ENCODE measurements at places on chromosomes 6 and 20. TPM values are rescaled to one million over a fixed set of nuclear protein-coding genes. Genes with fewer than 3 reads are reported as not detected.

The HNF4A gene
- 0.10 TPM for polyA plus RNA-seq

The UST gene
- polyA plus RNA-seq, result 30.5 TPM

The SH3BGRL2 gene
- polyA plus RNA-seq, result 34.4 TPM

The DDO gene
- 2.0 TPM for polyA plus RNA-seq

The EFCAB8 gene
- 0.25 TPM for polyA plus RNA-seq

The VGLL2 gene
- polyA plus RNA-seq, result not detected

The GPX5 gene
- not detected for polyA plus RNA-seq

The MLN gene
- not detected for polyA plus RNA-seq

The SEMG1 gene
- not detected for polyA plus RNA-seq

The TCF15 gene
- polyA plus RNA-seq, result 0.49 TPM

The CDH22 gene
- 5.6 TPM for polyA plus RNA-seq

The C20orf202 gene
- polyA plus RNA-seq, result 0.27 TPM

The KCNK16 gene
- 57.1 TPM for polyA plus RNA-seq

The TMEM239 gene
- polyA plus RNA-seq, result not detected

The PPP1R3G gene
- polyA plus RNA-seq, result 1.1 TPM

The SLC16A10 gene
- 1.6 TPM for polyA plus RNA-seq

The MCHR2 gene
- polyA plus RNA-seq, result 0.53 TPM

The ITPR3 gene
- polyA plus RNA-seq, result 94.1 TPM
